ENCODE measurements at places on chromosomes 13 and 19. TPM values are rescaled to one million over a fixed set of nuclear protein-coding genes. Genes with fewer than 3 reads are reported as not detected.

CNMD gene
- total RNA-seq, result 0.35 TPM

GRCh38 chr19:35090506-35091214 lies 25.0 kb upstream of the FXYD3 start:
- no peaks in the 10 kb centered on the region for H3K27me3 ChIP-seq
- H3K4me3 ChIP-seq, result no peak overlapping the region

RGS9BP gene
- total RNA-seq, result 0.15 TPM

ARHGAP33 gene
- 6.0 TPM for total RNA-seq

DNA sequence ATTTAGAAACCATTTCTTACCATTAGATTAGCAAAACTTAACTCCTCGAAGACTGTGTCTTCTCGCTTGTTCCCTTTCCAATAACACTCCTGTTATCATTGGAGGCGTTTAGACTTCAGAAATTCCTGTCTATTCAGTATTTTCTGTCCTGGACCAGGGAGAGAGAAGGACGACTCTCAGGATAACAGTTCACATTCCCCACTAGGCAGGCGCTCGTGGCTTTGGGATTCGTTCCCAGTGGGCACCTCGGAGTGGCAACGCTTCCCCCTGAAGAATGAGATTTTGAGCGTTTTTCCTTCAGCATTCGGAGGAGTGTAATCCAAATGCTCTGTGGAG lies 429 bp upstream of the ZNF225 start:
- peaks cover 7% of the 10 kb centered on the region for H3K4me1 ChIP-seq
- H3K27ac ChIP-seq, result no peak overlapping the region
- no peak for DNase-seq

- H3K27ac ChIP-seq, result no peak overlapping the region
- H3K27me3 ChIP-seq, result no peaks in the 10 kb centered on the region
- H3K4me3 ChIP-seq, result no peak overlapping the region
- DNase-seq, result no peak
Measured at GRCh38 chr19:44557933-44558332, 28.5 kb upstream of the CEACAM20 start.

GRCh38 chr13:21884299-21884909 lies 213.5 kb downstream of the FGF9 start:
- H3K4me1 ChIP-seq, result no peaks in the 10 kb centered on the region
- H3K27ac ChIP-seq, result no peak overlapping the region
- no peak overlapping the region for H3K4me3 ChIP-seq
- no peak for DNase-seq

CYP2A6 gene
- 1.4 TPM for total RNA-seq

All from colonic mucosa (tissue), 4 donors.